ENCODE measurements at places on chromosomes 12 and 14.

DNA sequence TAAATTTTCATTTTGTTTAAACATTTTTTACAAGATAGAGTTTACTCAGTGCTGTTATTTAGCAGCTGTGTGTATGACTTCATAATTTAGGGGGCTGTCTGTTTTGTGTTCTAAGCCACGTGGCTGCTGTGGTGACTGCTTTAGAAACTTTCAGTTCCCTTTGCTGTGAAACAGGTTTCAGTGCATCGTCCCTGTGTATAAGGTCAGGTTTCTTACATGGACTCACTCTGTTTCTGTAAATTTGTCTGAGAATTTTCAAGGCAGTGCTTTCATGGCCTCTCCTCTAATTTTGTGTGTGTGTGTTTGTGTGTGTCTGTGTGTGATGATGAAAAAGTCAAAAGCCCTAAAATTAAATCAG is 32.4 kb downstream of the BICD1 start:
- peak; percentile 56 for DNase-seq

GRCh38 chr14:77181603-77182437 is at the start of gene TMEM63C:
Gene TMEM63C (plus strand): TSS chr14:77181798. CDS start chr14:77218814, 37,016 bp downstream.
- peak; percentile 51 for DNase-seq

- DNase-seq = no peak
These were observed at the start of gene SIX1 for GRCh38 chr14:60648934-60649874. Gene SIX1 (minus strand): TSS chr14:60649477. CDS start chr14:60649189, 288 bp downstream.

DNA sequence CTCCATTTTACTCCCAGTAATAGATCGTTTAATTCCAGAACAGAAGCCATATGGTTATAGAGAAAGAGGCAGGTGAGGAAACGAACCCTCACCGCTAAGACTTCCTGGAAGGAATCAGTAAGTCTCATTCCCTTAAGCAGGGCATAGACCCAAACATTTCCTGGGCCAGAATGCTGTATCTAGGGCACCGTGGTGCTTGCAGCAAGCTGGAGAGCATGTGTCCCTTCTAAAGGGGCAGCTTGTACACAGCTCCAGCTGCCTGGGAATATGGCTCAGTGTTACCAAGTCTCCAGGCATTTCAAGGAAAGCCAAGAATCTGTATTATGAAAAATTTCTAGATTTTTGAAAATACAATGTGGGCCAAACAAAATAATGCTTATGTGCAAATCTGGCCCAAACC is 73.4 kb downstream of the PPM1H start:
- DNase-seq = no peak

DNA sequence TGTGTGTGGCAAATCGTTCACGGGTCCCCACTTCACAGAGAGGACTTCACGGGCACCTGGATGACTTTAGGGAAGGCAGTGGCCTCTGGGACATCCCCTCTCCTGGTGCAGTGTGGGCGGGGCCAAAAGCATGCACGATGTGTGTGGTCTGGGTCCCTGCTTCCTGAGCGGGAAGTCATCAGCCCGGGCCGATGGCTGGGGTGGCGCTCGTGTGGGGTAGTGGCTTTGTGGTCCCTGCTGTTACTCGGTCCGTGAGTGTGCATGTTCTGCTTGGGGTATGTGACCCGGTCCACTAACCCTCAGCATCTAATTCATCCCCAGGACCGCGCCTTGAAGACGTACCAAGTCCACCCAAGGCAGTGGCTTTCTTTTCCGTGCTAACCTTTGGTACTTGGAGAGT is 142.5 kb upstream of the RTL1 start:
- no peak for DNase-seq

DNA sequence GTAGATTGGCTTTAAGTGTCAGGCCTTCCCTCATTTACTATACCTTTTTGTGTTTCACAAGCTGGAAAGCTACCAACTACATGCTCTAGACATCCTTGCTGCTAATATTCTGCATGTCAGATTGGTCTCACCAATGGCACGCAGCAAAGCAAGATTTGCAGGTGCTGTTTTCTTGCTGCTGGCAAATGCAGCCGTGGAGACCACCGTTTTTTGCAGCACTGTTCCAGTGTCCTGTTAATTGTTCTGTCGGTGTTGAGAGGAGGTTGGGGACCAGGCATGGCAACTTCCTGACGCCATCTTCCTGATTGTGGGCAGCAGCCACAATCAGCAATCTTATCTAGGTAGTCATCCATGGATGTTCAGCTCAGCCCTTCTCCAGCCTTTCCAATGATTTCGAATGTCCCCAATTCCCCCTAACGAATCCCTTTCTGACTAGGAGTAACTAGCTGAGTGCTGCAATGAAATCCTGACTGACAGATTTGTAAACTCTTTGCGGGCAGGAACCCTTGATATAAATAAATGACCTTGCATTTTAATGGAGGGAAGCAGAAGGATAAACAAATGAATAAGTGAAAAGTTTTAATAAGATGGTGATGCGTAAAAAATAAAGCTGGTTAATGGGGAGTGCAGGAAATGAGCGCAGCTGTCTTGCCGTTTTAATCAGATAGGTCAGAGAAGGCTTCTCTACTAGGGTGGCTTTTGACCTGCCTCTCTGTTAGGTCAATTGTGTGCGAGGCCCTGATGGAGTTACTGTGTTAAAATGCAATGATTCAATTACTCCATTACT is 574 bp upstream of the CRADD start:
- DNase-seq = no peak

DNA sequence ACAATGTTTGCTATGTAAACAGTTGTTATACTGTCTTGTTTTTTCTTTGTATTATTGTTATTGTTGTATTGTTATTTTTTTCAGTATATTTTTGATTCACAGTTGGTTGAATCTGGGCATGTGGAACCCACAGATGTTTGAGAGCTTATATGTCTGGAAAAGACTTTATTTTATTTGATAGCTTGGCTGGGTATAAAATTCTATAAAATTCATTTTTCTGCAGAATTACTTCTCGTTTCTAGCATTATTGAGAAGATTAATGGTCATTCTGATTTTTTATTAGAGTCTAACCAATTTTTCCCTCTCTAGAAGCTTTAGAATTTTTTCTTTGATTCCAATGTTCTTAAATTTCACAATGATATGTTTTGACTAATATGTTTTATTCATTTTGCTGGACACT is 188.6 kb downstream of the CRADD start:
- DNase-seq = no peak

DNA sequence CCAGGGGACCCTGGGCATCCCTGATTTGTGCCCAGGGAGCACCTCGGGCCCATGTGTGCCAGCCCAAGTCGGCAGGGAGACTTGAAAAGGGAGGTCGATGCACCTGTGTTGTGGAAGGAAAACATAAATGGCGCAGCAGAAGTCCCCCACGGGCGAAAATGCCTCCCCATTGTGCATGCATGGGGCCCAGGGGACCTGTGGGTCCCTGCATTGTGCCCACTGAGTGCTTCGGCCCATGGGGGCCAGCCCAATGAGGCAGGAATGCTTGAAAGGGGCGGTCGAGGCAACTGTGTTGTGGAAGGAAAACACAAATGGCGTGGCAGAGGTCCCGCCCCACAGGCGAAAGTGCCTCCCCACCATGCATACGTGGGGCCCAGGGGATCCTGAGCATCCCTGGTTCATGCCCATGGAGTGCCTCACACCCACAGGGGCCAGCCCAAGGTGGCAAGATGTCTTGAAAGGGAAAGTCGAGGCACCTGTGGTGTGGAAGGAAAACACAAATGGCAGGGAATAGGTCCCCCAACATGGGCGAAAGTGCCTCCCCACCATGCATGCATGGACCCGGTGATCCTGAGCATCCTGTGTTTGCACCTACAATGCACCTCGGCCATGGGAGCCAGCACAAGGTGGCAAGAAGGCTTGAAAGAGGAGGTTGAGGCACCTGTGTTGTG is 368.0 kb downstream of the ALG10 start:
- no peak for DNase-seq

DNA sequence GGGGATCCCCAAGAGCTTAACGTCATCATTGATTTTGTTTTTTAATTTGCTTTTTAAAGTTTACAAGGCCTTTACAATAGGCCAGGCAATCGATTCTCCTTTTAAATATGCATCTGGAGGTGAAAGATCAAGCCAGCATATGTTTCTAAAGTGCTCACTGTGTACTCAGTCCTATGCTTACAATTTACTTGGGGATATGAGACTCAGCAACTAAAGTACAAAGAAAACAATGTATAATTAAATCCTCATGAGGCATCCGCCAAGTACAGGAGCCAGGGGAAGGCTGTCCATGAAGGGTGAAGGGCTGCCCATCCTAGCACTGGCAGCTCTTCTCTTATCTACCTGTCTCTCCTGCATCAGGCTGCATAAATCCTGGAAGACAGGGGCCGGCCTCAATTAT is 11.8 kb downstream of the CCDC92 start:
- no peak for DNase-seq

DNA sequence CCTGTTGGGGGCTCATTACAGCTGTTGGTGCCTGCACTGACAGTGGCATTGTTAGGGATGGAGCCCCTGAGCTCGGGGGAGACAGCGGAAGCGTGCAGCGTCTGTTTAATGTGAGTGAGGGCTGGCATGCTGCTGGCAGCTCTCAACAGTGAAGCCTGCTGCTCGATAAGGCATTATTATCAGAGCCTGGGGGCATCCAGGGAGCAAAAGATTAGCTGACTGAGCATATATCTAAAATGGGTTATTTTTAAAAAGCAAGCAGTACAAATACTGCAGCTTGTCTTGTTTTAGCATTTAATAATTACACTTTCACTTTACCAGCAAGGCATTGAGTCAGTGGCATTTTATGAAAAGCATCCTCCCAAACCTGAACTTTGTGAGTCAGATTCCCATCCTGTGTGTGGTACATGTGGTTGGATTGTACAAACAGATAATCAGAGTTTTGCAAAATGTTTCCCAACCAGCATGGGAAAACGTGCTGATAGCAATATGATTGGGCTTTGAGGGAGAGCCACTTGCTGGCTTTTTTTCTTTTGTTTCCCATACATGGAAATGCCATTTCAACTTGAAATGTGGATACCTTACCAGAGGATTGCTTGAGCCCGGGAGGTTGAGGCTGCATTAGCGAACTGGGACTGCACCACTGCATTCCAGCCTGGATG is 150.8 kb downstream of the PRKCH start:
- DNase-seq = peak; percentile 48

GRCh38 chr14:44895716-44896115 is 66.0 kb downstream of the KLHL28 start:
- no peak for DNase-seq

DNA sequence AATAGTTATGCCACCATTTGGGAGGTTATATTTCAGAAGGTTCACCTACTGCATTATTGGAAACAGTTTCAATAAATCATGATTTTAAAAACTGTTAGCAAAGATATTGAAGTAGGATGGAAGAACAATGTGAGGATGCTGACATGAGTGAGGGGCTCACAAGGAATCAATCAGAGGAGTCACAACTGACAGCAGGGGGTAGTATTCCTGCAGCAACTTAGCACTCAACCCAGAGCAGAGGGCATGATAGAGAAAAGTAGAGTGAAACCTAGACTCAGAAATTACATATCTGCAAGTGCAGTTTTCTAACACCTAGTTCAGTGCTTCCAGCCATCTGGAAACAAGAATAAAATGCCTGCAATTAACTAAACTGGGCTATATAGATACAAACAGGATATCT is 772.5 kb upstream of the USP15 start:
- DNase-seq = no peak

- DNase-seq = no peak
These were observed 90.5 kb downstream of the RFLNA start for GRCh38 chr12:124385219-124385969.

DNA sequence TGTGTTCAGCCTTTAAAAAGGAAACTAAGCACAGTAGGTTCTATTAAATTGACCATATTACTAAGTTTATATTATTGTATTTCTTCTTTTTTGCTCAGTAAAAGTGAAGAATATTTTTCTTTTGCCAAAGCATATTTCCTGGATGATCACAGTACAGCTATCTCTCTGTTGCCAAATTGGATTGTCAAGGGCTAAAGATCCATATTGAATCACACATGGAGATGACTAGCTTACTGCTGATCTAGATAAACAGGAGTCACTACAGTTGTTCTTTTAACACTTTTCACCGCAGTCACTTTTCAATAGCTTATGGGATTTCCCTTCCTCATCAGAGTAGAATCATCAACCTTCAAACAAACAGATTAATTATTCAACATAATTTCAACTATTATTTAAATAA is 78.6 kb downstream of the LRRC9 start:
- DNase-seq = no peak

GRCh38 chr12:11795913-11796459 is 146.5 kb downstream of the ETV6 start:
- DNase-seq = no peak

DNA sequence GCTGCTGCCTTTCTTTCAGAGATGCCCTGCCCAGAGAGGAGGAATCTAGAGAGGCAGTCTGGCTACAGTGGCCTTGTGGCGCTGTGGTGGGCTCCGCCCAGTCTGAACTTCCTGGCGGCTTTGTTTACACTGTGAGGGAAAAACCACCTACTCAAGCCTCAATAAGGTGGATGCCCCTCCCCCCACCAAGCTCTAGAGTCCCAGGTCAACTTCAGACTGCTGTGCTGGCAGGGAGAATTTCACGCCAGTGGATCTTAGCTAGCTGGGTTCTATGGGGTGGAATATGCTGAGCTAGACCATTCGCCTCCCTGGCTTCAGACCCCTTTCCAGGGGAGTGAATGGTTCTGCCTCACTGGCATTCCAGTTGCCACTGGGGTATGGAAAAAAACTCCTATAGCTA is 25.6 kb downstream of the SPATA7 start:
- DNase-seq = peak; percentile 11

Data from activated CD4-positive, alpha-beta T cell treated with anti-CD3 and anti-CD28 coated beads, Interleukin-2, amount 10 ng/mL, durations not matched to agents 7 days and 5 days (primary cell).